Stimulated activated CD8-positive, alpha-beta memory T cell treated with anti-CD3 and anti-CD28 coated beads, Interleukin-4, amount 100 ng/mL, for 4 hours (primary cell): ENCODE measurements at places on chromosomes 4 and X.

DNA sequence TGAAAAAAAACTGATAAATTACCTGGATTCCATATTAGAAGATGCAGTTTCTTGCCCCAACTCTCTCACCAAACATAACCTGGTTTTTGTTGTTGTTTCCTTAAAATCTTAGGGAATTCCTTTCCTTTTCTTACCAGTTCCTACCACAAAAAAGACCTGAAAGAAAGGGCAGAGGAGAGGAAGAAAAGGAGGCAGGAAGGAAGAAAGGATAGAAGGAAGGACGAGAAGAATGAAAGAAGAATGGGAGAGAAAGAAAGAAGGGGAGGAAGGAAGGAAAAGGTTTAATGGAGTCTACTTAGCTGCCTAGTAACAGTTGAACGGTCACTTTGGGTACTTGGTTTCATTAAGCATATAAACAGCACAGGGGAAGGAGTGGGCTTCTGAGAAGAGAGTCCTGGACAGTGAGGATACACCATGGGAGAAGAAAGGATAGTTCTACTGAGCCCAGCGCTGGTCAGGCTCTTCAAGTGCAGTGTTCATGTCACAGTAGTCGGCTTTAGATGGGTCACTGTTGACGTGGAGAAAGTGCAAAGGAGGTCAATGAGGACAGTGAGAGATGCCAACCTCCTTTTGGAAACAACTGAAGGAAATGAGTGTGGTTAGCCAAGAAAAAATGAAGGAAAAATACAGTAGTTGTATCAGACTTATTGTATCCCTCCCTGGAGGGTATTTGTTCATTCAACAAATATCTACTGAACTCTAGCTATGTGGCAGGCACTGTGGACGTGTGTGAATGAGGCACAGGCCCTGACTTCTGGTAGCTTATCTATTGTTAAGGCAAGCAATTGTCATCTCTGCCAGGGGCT lies 1.1 kb upstream of the CHIC2 start:
- no peak for DNase-seq

- DNase-seq = no peak
Observed at GRCh38 chr4:173859091-173859713, 329.2 kb upstream of the HAND2 start.

DNA sequence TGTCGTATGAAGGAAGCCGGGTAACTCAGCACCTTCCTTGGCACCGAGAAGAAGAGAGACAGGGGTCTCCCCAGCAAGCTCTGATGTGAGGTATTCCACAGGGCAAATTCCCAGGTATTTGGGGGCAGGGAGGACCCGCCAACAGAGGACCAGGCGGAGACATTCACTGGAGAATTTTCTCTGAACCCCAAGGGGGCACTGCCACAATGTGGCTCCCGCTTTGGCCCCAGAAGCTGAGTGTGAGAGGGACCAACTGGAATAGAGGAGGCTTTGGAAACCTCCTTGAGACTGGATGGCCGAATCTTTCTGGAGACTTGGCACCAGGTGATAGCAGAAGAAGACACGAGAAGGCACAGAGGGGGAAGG lies 735 bp upstream of the GABRE start:
- no peak for DNase-seq

DNA sequence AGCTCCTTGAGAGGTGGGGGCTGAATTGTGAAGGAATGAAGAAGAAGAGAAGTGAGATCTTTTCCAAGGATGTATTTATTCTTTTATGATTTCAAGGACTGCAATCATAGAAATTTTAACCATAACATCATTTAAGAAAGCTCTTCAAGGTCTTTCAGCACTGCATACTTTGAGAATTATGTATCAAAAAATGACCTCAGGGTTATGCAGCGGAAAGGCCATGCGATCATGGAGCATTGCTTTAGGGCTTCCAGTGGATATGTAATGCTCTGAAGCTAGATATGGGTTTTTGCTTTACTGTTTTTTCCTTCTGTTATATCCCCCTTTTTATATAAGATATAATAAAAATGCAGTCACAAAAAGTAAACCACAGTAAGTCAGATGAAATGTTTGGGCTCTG lies 38.7 kb downstream of the SGMS2 start:
- DNase-seq = no peak

GRCh38 chr4:85445050-85445639 lies 29.8 kb upstream of the ARHGAP24 start:
- DNase-seq = no peak

GRCh38 chr4:82357640-82358039 lies 16.2 kb downstream of the HNRNPD start:
- no peak for DNase-seq

GRCh38 chr4:24471486-24472160 lies 112.7 kb downstream of the DHX15 start:
- no peak for DNase-seq

DNA sequence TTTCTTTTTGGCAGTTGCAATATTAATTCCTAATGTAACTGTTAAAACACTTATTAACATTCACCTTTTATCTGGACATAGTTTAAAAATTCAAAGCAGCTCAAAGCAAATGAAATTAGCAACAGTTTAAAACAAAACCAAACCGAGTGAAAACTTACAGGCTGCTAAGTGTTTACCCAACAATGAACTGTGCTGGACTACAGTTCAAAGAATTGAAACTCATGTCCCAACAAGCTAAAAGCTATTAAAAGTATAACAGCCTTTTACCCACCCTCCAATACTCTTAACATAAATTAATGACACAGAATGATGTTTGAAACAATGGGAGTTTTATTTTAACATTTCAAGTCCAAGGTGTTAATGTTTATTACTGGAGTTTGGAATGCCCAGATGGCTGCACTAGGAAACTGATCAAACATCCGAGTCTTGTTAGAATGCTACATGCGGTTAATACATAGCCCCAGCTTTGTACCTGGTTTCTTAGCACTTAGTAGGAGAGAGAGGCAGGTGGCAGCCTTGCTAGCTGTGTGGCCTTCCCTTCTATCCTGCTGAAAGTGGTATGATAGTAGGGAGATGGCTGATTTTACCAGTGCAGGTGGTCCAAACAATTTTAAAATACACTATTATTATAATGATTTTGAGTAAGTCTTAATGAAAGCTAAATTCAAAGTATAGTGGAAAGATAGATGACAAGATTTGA lies 21.1 kb upstream of the FRYL start:
- no peak for DNase-seq

DNA sequence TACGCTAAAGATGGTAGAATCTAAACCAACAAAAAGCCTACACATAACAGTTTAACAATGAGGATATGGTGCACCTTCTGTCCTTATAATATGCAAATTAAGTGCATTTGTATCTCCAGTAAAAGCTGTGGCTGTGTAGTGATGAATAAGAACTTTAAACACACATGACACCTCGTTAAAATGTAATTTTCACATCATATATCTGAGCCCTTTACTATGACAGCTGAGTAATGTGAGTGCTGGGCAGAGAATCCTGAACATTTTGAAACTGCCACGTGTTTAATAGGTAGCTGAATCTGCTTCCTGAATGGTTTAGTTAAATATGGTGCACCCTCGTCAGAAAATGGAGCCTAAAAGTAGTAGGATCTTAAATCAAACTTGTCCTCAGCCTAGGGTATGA lies 540.8 kb downstream of the ADGRL3 start:
- DNase-seq = no peak
